Endodermal cell (in vitro differentiated cells): ENCODE measurements at places on chromosomes 4 and X. TPM values are rescaled to one million over a fixed set of nuclear protein-coding genes. Genes with fewer than 3 reads are reported as not detected.

REELD1 gene
- 0.13 TPM in 1 of 2 replicates, not detected in the other for total RNA-seq

ZNF157 gene
- 0.97 and 1.6 TPM in 2 replicates for total RNA-seq

SSX2 gene
- total RNA-seq: not detected in 2 replicates

RHOXF1 gene
- total RNA-seq: 0.46 TPM in 1 of 3 replicates, not detected in the others

NR3C2 gene
- total RNA-seq: 0.44 and 0.77 TPM in 2 replicates

DNA sequence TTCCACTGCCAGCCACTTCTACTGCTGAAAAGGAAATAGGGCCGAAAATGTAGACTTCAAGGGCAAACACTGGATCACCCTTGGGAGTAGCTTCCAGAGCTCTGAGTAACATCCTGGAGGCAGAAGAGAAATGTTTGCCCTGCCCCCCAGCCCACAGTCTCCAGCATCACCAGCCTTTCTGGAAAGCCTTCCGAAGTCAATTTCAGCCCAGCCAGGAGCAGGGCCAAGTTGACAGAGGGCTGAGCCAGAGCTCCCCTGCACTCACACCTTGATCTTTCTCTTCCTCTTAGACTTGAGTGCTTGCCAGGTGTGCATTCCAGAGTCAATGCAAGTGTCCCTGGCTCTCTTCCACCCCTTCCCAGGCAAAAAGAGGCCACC, 35.2 kb downstream of the SLC25A5 start:
- DNase-seq: peak; percentile 61

GRCh38 chrX:77788050-77788449, 2.0 kb upstream of the ATRX start:
- no peak for DNase-seq

GRCh38 chr4:74754218-74754617, 40.1 kb downstream of the BTC start:
- DNase-seq: no peak

DNA sequence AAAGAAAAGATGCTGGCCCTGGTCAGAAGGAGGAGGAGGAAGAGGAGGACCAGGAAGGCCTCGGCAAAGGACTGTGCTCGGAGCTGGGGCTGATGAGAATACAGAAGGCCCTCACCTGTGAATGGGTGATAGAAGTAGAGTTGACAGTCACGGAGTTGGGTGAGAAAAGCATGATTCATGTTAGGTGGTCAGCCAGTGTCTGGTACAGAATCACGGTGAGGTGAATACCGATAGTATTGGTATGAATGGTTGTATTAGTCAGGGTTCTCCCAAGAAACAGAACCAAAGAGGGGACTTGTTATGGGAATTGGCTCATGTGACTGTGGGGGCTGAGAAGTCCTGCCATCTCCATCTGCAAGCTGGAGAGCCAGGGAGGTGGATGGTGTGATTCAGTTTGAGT, 32.5 kb upstream of the FAM156A start:
- DNase-seq: no peak

DNA sequence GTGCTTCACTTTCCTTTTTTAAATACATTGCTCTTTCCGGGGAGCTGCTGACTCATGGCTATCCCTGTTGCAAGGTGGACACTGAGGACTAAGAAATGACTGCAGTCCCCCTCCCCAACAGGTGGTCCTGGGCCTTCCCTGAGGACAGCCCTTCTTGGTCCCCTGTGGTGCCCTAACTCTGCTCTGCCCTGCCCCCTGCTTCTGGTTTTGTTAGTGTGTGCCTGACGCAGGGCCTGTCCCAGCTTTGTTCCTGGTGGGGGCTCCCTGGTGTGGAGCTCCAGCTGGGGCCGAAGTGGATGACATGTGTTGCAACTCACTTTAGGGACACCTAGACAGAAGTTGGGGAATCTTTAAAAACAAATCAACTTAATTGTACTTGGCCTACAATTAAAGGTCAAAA, 81.9 kb downstream of the TMEM144 start:
- DNase-seq: no peak

DNA sequence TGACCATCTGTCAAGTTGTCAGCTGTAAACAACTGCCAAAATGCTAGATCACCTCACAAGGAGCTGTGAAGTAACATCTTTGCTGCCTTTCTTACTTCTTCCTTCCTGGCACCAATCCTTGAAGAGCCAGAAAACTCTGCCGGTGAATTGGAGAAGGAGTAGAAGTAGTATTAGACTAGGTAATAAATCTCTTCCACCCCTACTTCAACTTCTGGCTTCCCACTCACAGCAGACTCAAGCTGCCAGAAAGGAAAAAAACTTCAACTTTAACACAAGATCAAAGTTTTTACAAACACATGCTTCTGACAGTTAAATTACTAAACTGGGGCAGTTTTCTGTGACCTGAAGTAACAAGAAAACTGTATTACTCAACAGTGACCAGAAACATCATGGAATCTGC, 164.7 kb upstream of the SLC7A11 start:
- DNase-seq: no peak

DNA sequence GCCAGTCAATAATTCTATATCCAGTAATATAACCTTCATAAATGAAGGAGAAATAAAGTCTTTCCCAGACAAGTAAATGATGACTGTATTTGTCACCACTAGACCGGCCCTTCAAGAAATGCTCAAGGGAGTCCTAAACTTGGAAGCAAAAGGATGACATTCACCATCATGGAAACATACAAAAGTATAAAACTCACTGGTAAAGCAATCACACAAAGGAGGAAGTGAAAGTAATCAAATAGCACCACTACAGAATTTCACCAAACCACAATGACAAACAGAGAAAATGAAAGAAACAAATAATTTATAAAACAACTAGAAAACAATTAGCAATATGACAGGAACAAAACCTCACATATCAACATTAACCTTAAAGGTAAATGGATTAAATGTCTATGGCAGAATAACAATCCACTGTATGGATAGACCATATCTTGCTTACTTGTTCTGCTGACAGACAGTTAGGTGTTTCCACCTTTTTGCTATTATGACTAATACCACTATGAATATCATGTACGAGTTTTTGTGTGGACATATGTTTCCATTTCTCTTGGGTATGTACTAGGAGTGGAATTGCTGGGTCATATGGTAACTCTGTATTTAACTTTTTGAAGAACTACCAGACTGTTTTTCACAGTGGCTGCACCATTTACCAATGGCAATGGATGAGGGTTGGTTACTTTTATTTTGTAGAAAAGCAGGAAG, 44.9 kb downstream of the NAT8L start:
- no peak for DNase-seq

DNA sequence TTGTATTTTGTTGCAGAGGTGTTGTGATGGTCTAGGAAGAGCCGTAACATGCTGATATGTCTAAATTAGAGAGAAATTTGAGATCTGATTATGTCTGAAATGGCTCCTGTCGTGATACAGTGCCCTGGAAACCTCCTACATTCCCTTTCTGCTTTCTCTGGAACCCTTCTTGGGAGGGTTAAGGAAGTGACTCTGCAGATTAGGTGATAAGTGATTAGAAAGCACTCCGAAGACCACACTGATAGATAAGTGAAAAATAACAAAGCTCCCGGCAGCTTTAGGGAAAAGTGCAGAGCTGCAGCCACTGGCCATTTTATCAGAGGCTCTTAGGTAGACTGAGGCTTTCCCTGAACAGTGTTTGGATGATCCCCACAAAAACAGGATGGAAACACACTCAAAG, 110.6 kb downstream of the MGST2 start:
- no peak for DNase-seq
